Activated CD4-positive, alpha-beta T cell treated with anti-CD3 and anti-CD28 coated beads, Interleukin-10, Interleukin-2, amounts not matched to agents 100 ng/mL and 50 ng/mL, durations not matched to agents 16 hours and 8 hours (primary cell): ENCODE measurements at places on chromosomes 3 and 15.
A peak's percentile ranks its signal among the peaks of the same experiment; 100 is the strongest.

- peak; percentile 22 for DNase-seq
Observed at GRCh38 chr3:145776782-145777408, 384.1 kb downstream of the PLOD2 start.

GRCh38 chr3:64319391-64319790 lies 94.1 kb upstream of the PRICKLE2 start:
- no peak for DNase-seq

DNA sequence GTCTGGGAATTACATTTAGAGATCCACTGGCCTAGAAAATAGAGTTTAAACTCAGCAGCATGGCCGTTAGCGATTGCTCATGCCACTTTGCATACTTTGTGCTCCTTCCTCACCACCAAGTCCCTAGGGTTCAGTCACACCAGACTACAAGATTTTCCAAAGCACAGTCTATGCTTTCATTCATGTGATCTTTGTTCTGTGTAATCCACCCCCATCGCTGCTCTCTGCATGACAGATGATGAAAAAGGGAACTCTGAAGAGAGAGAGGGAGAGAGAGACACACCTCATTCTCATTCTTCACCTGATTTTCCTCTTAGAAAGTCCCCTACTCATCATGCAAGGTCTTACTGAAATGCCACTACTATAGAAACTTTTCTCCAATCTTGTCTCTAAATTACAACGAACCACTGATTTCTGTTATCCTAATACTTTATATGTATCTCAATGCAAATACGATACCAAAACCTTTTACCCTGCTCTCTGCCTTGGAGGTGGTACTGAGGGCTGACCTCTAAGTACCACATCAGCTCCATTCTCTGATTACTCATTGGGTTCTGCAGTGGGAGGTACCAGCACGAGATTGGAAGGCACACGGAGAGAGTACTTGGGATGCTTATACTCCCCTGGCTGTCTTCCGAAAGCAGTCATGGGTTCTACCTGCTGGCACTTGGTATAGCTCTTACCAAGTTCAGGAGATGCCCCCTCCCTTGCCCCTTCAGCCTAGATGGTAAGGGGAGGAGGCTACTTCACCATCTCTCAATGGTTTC lies 1.1 kb upstream of the PARP15 start:
- DNase-seq, result peak; percentile 59

GRCh38 chr15:70826634-70827033 lies 27.3 kb downstream of the LARP6 start:
- no peak for DNase-seq

DNA sequence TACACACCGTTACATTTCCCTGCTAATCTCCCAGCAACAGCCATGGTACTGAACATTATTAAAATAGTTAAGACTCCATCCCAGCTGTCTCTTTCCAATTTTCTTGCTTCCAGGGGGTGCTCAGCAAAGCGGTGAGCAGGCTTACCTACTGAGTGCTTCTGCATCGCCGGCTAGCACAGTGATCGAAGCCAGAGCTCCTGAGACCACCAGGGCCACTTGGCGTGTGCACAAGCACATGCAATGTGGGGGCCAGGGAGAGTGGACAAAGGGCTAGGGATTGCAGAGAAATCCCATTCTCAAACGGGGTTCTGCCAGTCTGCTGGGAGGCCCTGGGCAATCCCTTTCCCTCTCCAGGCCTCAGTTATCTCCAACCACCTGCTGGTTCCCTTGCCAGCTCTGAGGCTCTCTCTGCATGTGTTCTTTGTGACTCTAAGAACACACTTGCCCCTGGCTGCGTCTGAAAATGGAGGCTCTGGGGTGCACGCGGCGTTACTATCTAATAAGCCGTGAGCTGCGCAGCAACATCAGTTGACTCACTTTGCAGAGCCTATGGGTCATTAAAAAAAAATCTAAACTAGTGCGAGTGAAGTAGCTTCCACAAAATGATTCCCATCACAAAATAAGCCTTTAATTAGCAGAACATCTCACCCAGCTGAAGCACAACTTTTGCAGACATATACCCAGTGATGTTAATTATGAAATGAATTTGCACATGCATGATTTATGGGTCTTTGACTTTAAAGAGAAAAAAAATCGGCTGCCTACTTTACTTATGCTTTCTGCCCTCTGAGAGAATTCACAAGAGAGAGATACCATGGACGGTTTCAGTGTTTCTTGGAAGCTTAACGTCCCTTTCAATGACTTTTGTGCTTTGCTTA lies 271.5 kb downstream of the TLE3 start:
- no peak for DNase-seq

GRCh38 chr3:15475161-15475560 lies 46.3 kb downstream of the COLQ start:
- DNase-seq, result no peak

DNA sequence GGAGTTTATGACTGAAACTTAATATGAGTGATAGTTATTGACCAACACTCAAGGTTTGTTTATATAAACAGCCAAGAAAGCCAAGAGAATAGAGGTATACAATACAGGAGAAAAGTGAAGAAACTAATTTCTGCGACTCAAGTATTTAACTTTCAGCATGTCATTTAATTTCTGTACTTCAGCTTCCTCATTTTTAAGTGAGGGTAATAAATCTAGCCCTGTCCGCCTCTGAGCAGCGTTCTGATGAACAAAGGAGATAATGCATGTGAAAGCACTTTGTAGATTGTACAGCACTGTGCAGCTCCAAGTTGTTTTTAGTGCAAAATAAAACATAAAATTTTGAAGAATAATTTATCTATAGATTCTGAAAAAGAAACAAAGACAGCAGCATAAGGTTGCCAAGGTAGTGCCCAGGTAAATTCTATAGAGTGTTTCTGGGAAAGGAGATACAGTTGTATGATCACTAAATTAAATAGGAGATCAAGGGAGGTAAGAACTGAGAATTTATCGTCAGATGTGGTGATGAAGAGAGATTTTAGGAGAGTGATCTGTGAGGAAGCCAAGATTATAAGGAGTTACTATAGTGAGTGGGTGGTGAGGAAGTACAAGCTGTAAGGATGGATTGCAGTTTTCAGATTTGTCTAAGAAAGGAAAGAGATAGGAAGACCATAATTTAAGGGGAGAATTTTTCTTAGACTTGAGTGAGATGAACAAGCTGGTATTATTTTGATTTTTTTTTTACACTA lies 71.3 kb downstream of the RASA2 start:
- DNase-seq, result no peak

DNA sequence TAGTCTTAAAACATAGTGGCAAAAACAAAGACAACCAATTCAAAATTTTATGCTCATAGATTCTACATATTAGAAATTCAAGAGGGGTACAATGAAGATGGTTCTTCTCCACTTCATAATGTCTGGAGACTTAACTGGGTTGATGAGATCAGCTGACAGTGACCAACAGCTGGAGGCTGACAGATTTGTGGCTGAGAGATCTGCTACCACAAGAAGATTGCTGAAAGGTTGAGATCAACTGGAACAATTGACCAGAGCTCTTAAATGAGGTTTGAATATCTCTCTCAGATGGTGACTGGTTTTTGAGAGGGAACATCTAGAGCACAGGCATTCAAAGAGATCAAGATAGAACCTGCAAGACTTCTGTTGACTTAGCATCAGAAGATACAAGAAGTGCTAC lies 254.1 kb upstream of the ARPP21 start:
- DNase-seq, result no peak

- DNase-seq, result no peak
Observed at GRCh38 chr3:105916767-105917166, 48.0 kb upstream of the CBLB start.

- DNase-seq, result no peak
Observed at GRCh38 chr3:141471160-141471559, 15.7 kb upstream of the RASA2 start.

DNA sequence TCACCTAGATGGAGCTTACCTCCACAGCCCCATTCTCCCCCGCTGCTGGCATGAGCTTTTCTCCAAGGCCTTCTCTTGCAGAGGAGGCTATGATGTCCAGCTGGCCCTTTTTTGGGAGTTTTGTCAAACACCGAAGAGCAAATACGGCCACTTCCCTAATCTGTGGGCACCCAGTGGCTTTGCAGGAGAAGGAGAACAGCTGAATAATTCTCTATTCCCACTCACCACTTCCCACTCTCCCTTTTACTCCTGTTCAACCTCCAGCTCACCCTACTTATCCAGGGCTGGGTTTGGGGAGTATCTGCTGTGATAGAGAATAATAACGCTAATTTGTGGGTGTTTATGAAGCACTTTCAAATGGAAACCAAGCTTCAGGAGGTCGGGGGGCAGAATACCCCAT lies 93.0 kb downstream of the AAGAB start:
- no peak for DNase-seq

DNA sequence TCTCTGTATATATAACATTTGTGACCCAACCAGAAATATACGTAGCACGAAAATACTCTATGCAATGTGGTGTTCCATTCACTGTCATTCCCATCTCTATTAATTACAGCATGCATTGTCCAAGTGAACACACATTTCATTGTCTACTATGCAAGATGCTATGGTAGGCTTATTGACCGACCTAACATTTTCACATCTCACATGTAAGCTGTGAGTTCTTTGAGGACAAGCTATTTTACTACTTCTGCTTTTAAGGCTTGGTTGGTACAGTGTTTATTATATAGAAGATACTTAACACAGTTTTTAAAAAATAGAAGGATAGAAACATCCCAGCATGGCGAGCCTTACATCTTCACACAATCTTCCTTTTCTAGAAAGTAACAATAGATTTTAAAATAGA lies 164.4 kb downstream of the KLHL25 start:
- no peak for DNase-seq

GRCh38 chr3:55196495-55196894 lies 268.6 kb upstream of the LRTM1 start:
- DNase-seq, result no peak

DNA sequence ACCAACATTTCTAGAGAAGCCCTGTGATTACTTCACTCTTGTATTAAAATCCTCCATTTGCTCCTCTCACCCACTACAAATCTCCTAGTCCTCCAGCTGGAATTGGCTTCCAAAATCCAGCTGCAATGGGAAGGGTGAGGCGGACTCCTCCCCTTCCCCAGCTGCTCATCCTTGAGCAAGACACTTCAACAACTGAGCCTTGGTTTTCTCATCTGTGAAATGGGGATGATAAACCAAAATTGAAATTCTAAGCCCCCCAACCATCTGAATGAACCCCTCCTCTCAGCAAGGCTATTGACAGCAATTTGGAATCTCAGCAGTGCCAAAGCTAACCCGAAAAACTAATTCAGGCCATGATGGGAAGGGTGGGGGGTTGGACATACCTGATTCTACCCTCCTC lies 9.4 kb downstream of the FAM174B start:
- no peak for DNase-seq

GRCh38 chr3:187281191-187281714 lies 10.3 kb downstream of the MASP1 start:
- DNase-seq, result no peak

GRCh38 chr3:45048244-45048643 lies 22.1 kb downstream of the CLEC3B start:
- no peak for DNase-seq

DNA sequence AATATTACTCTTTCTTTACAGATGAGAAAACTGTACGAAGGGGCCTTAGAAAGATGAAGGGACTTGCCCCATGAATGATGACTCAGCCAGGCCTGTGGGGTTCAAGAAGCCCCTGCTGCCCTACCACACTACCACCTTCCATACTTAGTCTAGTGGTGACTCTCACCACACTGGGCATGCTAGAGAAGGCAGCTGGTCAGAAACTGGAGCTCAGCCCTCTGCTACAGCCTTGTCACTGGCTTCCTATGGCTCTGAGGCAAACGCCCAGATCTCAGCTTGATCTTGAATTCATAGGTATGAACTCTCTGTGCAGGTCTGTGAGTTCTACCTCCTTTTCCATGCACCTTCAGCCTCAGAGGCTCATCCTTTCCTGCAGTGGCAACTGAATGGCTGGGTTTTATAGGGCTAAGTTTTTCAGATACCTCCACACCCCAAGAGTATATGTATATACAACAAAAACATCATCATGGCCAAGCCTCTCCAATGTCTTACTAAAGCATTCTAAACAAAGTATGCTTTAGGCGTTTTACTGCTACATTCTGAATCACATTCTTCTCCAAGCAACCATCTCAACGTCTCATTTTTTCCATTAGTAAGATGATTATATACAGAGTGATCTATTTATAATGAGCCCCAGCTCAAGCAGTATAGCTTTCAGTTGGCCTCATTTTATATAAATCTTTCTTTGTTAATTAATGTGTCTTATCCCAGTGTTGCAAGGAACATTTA lies 234.1 kb downstream of the GREM1 start:
- no peak for DNase-seq

- no peak for DNase-seq
Observed at GRCh38 chr15:74428970-74429780, 4.6 kb downstream of the SEMA7A start.

DNA sequence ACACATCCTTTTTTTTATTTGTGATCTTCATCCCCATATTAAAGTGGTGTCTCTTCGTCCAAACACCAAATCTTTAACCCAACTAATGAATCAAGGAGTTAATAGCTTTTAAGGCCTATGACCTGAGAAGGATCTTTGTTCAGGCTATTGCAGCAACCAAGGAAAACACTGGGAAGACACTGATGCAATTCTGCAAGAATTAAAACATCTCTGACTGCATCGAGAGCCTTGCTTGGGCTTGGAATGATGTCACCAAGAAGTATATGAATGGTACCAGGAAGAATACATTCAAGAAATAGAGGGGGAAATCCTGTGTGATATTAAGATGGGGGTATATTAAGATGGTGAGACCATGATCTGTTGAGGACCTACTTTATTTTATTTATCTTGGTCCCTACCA lies 214.2 kb upstream of the ARL6 start:
- no peak for DNase-seq

GRCh38 chr3:39295184-39295775 lies 15.4 kb upstream of the CX3CR1 start:
- peak; percentile 73 for DNase-seq

GRCh38 chr3:163919154-163919553 lies 1159.1 kb downstream of the SI start:
- no peak for DNase-seq

- peak; percentile 78 for DNase-seq
Observed at GRCh38 chr3:142270407-142270806, 45.0 kb upstream of the GK5 start.

GRCh38 chr15:71251584-71252043 lies 136.3 kb downstream of the THSD4 start:
- DNase-seq, result no peak

DNA sequence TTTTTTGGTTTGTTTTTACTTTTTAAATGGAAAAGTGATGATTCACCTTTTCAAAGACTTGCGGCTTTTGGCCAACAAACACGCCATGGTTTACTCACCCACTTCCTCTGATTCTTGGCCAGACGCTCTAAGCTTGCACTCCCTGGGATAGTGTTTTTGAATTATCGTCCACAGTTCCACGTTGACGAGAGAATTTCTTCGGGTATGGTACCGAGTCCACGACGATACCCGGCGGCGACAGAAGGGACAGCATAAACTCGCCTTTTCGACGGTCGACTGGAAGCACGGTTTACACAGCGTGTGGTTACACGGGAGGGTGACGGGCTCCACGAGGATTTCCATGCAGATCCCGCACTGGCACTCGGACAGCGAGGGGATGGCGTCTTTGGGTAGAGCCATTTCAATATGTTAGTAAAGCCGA lies 783 bp downstream of the RNF168 start:
- DNase-seq, result peak; percentile 83
